ENCODE measurements at places on chromosomes 16 and 17.

GRCh38 chr16:53068423-53068833, 13.6 kb downstream of the CHD9 start:
- no peak for DNase-seq

DNA sequence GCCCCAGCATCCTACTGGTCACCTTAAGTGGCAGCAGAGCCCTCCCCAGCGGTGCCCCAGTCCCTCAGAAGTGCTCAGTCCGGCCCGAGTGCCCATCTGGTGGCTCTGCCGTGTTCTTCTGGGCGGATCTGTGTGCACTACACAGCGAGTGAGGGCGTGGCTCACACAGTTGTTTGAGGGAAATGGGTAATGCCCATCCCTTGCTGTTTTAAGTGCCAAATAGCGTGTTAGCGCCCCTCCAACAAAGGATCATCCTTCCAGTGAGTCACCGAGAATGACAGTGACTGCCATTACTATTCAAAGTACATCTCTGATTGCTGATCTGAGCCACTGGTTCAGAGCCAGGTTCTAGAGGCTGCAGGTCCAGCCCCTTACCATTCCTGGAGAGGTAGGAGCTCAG, 152.0 kb downstream of the LGALS9B start:
- DNase-seq: no peak

DNA sequence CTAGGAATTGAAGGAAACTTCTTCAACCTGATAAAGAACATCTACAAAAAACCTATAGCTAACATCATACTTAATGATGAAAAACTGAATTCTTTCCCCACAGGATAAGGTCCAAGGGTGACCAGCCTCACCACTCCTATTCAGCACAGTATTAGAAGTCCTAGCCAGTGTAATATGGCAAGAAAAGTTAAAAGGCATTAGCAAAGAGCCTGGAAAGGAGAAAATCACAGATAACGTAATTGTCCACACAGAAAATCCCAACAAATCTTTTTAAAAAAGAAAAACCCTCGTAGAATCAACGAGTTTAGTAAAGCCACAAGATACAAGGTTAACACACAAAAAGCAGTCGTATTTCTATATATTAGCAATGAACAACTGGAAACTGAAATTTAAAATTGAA, 37.8 kb downstream of the MEAK7 start:
- DNase-seq: no peak

DNA sequence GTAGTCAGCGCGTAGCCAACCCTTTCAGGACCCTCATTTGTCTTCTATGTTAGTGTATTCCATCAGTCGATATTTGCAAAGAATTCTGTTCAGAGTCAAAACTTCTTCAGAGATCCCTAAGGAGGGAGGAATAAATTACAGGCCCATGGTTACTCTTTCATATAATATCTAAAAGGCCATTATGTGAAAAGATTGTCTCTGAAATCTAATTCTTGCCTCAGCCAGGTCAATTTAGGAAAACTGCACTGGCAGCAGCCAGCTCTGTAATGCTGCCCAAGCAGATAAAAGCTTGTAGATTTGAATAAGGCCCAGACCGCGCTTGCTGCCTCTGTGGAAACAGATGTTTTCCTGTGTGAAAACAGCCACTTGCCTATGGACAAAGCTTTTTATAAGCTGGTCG, 379.8 kb downstream of the CNTNAP4 start:
- DNase-seq: no peak

DNA sequence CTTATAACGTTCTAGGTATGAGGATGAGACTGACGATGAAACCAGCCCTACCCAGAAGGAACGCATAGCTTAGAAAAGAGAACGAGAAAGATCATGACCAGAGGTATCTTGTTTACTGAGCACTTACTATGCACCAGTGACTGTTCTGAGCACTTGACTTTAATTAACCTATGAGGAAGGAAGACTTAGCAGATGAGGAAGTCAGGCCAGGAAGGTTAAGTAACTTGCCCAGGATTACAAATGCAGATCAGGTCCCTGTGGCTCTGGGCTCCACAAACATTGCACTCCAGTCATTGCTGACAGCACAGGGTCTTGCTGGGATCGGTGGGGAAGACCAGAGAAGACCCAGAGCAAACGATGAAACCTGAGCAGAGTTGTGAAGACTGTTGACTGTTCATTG, 7.1 kb downstream of the KRT13 start:
- DNase-seq: no peak

GRCh38 chr16:20847550-20847949, 41.2 kb downstream of the REXO5 start:
- no peak for DNase-seq

DNA sequence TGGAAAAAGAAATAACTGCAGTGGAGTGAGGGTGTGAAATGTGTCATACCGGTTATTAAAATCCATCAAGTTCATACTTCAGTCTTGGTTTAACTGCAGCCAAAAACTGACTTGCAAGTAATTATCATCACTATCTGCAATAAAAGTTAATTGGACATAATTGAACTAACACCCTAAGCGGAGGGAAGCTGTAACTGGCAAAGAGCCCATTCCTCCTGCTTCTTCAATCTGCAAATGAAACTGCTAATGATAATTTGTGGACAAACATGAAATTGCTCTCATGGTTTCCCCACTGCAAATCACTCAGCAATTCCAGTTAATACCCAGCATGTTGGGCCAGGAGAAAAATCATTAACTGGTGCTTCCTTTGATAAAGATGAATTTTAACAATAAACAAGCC, 46.5 kb downstream of the FAM222B start:
- no peak for DNase-seq
